NCI-H1092 (cell line): ENCODE measurements at places on chromosomes 2 and 18.

- DNase-seq, result no peak
Observed at GRCh38 chr2:216328347-216328746, 43.9 kb downstream of the MARCHF4 start.

GRCh38 chr2:233486778-233487552, 79.6 kb downstream of the USP40 start:
- DNase-seq, result no peak

DNA sequence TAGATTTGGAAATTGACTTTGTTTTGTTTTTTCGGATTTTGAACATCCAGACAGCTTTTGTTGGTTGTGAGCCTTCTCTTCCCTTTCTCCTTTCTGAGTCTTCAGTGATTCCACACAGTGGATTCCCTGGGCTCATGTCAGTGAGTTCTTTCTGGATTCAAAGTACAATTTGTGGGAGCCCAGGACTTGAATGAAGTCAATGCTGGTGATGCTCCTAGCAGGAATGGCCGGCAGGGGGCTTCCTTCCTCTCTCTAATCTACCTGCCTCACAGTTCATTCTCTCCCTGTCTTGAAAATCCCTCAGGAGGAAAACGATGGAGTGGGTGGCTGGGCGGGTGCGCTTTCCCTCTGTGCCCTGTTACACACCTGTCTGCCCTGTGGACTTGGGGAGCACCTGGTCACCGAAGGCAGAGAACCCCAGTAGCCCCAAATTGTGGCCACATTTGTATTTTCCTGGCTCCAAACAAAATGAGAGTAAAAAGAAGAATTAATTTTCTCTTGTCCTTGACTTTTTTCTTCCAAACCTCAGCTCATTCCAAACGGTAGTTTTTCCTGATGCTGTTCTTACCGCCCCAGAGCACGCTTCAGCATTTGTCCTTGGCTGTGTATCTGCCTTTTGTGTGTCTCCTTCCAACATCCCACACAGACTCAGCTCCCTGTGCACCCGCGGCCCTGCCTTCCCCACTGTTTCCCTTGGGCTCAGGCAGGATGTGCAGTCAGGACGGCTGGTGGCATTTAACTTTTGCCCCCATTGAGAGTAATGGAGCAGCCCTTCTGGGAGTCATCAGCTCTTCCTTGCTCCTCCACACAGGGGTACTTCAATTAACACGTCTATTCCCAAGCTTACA, 86.6 kb downstream of the MARCO start:
- no peak for DNase-seq

- DNase-seq, result no peak
Observed at GRCh38 chr2:20167356-20167755, 57.6 kb downstream of the SDC1 start.

DNA sequence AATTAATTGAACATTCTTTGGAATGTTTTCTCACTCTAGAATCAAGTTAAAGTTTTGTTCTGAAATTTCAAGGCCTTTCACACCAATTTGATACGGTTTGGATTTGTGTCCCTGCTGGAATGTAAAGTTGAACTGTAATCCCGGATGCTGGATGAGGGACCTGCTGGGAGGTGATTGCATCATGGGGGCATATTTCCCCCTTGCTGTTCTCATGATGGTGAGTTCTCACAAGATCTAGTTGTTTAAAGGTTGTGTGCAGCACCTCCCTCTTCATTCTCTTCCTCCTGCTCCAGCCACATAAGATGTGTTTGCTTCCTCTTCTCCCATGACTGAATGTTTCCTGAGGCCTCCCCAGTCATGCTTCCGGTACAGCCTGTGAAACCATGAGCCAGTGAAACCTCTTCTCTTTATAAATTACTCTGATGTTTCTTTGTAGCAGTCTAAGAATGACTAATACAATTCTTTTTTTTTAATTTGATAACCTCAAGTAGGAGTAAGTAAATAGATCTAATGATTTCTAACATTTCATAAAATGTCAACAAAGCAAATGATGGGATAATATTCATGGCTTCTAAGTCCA, 144.2 kb upstream of the CDH7 start:
- DNase-seq, result no peak

DNA sequence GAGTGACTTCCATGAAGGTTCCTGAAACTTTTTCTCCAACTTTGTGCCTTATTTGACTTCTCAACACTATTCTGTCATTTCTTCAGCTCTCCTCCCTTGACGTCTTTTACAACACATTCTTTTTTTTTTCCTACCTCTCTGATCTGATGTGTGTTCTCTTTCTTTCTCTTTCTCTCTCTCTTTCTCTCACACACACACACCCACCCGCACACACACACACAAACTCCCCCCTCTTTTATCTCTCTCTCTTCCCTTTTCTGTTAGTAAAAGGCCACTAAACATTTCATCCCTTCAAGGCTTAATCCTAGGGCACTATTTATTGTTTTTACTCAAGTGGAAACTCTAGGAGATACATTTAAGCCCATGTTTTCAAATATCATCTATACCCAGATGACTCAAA, 107.8 kb upstream of the CNTNAP5 start:
- no peak for DNase-seq

DNA sequence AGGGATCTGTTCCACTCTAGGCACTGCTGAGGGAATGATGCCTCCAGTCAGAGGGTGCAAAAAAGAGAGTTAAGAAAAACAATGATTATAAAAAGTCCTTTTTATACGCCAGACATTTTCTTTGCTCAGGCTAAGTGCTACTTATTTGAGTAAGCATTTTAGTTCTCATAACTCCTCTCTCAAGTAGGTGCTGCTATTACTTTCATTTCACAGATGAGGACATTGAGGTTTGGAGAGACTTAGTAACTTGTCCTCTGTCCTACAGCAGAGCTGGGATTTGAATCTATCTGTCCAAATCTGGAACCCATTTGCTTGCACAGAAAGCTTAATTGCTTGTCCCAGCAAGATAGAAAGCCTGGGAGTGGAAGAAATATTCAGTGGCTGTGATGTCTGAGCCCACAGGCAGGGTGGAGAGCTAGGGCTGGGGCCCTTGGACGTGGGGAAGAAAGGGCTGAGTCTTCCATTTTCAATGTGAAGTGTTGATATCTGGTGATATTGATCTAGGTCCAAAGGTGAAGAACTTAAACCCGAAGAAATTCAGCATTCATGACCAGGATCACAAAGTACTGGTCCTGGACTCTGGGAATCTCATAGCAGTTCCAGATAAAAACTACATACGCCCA, 5.8 kb downstream of the IL37 start:
- no peak for DNase-seq
